Activated CD4-positive, alpha-beta T cell treated with anti-CD3 and anti-CD28 coated beads, Interleukin-2, amount 50 U/mL, for 24 hours (primary cell): ENCODE measurements at places on chromosomes 5 and 9.
A peak's percentile ranks its signal among the peaks of the same experiment; 100 is the strongest.

DNA sequence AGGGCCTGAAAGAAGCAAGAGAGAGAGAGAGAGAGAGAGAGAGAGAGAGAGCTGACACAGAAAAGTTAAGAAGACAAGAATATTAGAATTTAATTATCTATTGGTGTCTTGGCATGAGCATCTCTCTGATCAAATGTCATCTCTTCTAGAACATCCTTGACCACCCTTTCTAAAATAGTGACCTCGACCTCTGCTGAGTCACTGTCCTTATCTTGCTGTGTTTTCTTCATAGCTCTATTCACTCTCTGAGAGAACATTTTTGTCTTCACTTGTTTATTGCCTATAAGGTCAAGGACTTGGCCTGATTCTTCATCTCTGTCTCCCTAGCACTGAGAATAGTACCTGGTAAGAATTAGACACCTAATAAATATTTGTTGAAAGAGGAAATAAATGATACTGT lies 383.8 kb upstream of the RPS23 start:
- DNase-seq = no peak

- DNase-seq = no peak
Observed at GRCh38 chr5:10779592-10779991, 18.6 kb upstream of the DAP start.

- no peak for DNase-seq
Observed at GRCh38 chr9:71514344-71514975, 253.9 kb downstream of the CEMIP2 start.

GRCh38 chr9:122807271-122807900 lies 7.5 kb downstream of the OR1K1 start:
- peak; percentile 11 for DNase-seq

DNA sequence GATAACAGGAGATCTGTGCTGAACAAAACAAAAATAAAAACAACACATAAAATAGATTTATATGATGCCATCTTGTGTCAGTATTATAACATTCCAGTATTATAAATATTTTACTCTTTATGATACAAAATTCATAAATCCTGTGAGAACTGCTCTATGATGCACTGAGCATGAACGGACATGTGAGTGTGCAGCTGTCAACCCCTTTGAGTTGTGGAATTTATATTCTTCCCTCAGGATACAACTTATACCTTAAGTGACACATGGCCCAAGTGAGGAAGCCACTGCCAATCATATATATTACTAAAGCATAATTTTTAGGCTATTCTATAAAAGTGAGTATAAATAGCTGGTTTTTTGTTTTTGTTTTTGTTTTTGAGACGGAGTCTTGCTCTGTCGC lies 116.0 kb upstream of the OR13F1 start:
- DNase-seq = no peak

GRCh38 chr9:88018101-88018500 lies 43.8 kb upstream of the CDK20 start:
- DNase-seq = no peak

- DNase-seq = no peak
Observed at GRCh38 chr5:161369022-161369421, 177.5 kb downstream of the GABRB2 start.

- DNase-seq = no peak
Observed at GRCh38 chr9:27485158-27485557, 38.9 kb upstream of the IFNK start.

DNA sequence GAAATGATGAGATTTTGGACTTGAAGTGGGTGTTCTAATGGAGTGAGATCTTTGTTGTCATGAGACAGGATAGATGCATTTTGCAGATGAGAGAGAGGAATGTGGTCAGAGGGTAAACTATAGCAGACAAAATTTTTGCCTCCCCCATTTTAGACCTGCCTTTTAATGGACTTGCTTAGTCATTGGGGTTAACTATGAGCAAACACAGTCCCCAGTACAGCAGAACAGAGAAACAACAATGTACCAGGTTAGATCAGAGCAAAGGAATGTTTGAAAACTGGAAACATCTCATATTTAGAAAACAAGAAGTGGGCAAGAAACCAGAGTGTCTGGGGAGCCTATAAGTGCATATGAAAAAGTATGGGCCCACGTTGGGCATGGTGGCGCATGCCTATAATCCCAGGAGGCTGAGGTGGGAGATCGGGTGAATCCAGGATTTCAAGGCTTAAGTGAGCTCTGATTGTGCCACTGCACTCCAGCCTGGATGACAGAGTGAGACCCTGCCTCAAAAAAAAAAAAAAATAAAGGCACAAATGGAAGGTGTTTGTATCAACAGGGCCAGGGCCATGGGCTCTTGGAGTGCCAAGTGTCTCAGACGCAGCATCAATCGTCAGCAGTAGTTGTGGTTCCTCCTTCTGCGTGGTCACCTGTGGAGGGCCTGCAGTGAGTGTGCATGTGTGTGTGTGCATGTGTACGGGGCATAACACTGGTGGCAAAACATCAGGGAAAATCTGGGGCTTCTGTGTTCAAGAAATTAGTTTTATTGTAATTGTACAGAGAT lies 214.4 kb upstream of the S1PR3 start:
- DNase-seq = no peak

DNA sequence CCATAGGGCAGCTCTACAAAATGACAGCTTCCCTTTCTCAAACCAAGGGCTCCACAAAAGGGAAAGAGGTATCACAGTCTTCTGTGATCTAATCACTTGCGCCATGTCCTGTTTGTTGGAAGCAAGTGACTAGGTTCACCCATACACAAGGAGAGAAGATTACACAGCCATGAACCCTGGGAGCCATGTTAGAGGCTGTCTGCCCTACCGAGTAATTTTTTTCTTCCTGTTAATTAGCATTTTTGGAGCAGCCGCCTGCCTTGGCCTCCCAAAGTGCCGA lies 33.2 kb upstream of the GOLPH3 start:
- DNase-seq = no peak

DNA sequence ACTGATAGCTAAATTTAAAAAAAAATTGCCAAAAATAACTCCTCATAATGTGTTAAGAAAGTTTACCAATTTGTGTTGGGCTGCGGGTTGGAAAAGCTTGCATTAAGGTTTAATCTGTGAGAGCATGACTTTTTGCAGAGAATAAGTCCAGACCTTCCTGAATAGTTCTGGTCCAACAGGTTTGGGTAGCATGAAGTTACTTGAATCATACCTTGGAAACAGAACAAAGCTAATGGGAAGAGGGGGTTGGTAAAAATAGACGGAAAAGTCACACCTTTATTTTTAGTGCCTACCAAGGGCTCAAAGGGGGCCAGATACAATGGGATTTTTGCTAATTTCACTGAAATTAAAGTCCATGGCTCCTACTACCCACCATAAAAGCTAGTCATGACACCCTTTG lies 17.1 kb upstream of the MATR3 start:
- no peak for DNase-seq

DNA sequence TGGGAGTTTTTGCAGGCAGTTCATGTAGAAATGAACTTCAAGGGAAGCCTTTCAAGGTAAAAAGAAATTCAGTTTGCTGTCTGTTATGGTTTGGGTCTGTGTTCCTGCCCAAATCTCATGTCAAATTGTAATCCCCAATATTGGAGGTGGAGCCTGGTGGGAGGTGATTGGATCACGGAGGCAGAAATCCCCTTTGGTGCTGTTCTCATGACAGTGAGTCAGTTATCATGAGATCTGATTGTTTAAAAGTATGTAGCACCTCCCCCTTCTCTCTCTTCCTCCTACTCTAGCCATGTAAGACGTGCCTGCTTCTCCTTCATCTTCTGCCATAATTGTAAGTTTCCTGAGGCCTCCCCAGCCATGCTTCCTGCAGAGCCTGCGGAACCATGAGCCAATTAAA lies 341.4 kb downstream of the ARHGEF28 start:
- DNase-seq = no peak

DNA sequence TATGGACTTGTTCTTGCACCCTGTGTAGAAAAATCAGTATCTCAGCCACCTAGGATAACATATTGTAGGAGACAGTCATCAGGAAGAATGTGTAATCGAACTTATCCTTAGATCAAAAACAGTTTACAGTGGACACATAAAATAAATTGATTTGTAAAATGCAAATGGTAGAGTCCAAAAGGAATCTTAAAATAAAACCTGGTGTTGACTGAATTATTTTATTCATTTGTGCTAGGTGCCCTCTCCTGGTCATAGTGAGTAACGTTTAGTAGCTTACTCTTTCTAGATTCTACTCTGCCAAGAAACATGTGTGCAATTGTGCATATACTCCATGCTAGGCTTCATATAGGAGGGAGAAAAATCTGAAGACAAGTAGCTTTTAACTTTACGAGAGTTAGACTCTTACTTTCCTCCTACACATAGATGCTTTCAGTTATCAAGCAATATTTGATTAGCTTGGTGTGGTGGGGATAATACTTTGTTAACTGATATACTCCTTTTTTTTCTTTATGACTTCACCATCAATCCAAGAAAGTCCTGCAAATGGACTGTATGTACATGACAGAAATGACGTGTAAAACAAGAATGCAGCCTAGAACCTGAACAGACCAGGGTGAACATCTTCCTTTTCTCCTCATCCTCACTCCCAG lies 23.7 kb upstream of the LOX start:
- DNase-seq = no peak

DNA sequence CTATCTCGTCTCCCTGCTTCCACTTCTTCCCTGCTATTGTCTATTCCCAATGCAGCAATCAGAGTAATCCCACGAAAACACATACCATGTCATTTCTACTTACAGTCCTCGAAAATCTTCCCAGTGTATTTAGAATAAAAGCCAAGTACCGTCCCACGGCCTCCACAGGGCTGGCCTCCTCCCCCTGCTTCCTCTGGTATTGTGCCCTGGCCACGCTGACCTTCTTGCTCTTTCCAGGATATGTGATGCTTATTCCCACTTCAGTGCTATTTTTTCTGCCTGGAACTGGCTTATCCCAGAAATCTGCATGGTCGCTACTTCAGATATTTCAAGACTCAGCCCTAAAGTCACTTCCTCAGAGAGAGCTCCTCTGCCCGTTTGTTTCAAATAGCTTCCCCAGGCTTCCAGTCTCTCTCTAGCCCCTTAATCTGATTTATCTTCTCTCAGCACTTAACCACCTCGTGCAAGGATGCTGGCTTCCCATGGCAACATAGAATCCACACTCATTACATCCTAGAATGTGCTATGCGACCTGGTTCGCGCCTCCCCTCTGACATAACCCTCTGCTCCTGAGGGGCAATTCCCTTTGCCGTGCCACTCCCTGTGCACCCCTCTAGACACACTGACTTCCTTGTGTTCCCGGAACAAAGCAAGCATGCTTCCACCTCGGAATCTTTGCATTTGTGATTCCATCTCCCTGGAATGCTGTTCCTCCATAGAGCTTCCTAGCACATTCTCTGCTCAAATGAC lies 365.9 kb downstream of the ZSWIM6 start:
- no peak for DNase-seq

DNA sequence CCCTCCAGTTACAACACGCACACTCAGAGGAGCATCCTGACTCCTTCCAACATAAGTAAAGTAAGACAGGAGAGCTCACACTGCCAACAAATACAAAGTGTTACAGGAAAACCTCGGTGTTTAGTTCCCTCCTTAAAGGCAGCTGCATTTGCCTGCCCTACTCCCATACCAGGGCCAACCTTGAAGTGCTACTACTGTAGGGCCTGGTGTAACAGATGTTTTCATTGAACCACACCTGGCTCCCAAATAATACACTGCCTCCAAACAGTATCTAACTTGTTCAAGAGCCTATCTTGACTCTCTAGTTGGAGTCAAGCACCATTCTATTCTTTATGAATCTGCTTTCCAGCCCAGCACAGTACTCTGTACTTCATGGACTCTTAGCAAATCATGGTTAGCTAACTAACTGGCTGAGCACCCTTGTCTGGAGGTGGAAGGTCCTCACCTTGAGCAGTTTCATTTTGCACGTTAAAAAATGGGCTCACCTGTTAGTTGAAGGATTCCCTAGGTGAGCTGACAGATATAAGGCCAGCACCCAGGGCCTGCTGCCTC lies 34.6 kb downstream of the TTC39B start:
- no peak for DNase-seq

- DNase-seq = no peak
Observed at GRCh38 chr9:77516781-77517180, 131.3 kb downstream of the GNA14 start.

GRCh38 chr9:122202111-122202510 lies 26.6 kb downstream of the LHX6 start:
- DNase-seq = no peak

GRCh38 chr5:93346301-93346700 lies 234.7 kb downstream of the NR2F1-AS1 start:
- no peak for DNase-seq

DNA sequence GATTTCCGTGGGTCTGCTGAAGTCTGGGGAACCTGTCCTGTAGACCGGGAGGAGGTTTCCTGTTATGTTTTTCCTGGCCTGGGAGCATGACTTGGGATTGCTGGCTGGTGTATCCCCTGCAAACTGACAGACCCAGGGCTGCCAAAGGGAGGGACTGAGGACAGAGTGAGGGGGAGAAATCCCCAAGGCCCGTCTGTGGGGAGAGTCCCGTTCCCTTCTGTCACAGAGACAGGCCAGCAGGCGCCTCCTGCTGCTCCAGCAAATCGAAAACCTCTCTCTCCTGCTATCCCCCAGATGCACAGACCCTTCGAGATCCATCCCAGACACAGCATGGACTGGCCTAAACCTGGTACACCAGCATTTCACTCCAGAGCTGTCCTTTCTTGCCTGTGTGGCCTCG lies 56.2 kb upstream of the ALDH1B1 start:
- no peak for DNase-seq

DNA sequence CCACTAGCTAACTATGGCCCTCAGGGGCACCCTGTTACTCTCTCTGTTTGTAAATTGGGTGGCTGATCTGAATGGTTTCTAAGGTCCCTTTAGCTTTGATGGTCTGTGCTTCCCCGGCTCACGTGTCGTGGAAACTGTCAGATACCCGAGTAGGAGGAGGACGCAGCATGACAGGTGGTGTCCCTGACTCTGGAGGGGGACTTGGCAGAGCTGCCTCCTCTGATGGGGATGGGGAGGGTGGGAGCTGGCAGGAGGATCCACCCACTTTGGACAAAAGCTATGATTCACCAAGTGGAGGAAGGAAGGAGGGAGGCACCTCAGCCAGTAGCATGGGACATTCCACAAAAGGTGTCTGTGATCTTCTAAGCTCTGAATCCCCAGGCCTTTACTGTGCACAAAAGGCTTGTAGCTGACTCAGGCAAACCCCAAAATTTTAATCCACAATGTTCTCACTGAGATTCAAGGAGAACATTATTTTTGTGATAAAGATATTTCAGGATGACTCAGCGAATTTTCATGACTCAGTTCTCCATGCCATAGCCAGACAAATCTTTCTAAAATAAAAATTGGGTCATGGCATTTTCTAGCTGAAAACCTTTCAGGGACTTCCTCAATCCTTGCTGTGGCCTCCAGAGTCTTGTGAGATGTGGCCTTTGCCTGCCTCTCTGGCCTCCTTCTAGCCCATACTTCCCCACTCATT lies 131.0 kb upstream of the BRINP1 start:
- no peak for DNase-seq

- no peak for DNase-seq
Observed at GRCh38 chr9:125842242-125842641, 95.1 kb downstream of the PBX3 start.

DNA sequence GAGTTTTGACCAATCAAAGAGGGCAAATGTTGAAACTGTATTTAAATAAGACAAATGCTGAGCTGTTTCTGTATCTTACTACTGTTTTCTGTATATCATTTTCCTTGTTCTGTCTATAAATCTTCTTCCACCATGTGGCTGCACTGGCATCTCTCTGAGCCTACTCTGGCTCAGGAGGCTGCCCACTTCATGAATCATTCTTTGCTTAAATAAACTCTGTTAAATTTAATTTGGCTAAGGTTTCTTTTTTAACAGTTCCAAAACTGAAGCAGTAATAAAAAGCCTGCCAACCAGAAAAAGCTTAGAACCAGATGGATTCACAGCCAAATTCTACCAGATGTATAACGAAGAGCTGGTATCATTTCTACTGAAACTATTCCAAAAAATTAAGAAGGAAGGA lies 40.2 kb upstream of the TAS2R1 start:
- no peak for DNase-seq
